Cardiac ventricle fibroblast (primary cell): ENCODE measurements at places on chromosomes 1 and 21. TPM values are rescaled to one million over a fixed set of nuclear protein-coding genes. Genes with fewer than 3 reads are reported as not detected.

Gene CTXND2
- not detected in 2 replicates for total RNA-seq

Gene SH3D21
- 1.7 and 2.6 TPM in 2 replicates for total RNA-seq

Gene INAVA
- total RNA-seq, result not detected in 2 replicates

Gene CD244
- not detected in 2 replicates for total RNA-seq

Gene FCRL1
- not detected in 2 replicates for total RNA-seq

Gene FCER1G
- not detected in 2 replicates for total RNA-seq

Gene TIE1
- total RNA-seq, result 3.3 and 5.5 TPM in 2 replicates

Gene MROH9
- not detected in 2 replicates for total RNA-seq

Gene TP73
- not detected in 2 replicates for total RNA-seq

Gene OR2L5
- total RNA-seq, result not detected in 2 replicates

Gene GJA9
- total RNA-seq, result not detected in 2 replicates

Gene FCRL5
- total RNA-seq, result not detected in 2 replicates

Gene ZFYVE9
- total RNA-seq, result 15.4 and 17.7 TPM in 2 replicates

Gene RGS5
- 1.4 and 4.8 TPM in 2 replicates for total RNA-seq

Gene SLC2A5
- total RNA-seq, result 5.8 and 6.7 TPM in 2 replicates

Gene FCAMR
- total RNA-seq, result not detected in 2 replicates

Gene ST6GALNAC5
- not detected in 2 replicates for total RNA-seq

Gene SLC50A1
- total RNA-seq, result 21.6 and 28.6 TPM in 2 replicates

Gene RGS4
- 421 TPM in 2 replicates for total RNA-seq
